ENCODE measurements at places on chromosomes 13 and 19. TPM values are rescaled to one million over a fixed set of nuclear protein-coding genes. Genes with fewer than 3 reads are reported as not detected.
A peak's percentile ranks its signal among the peaks of the same experiment; 100 is the strongest.

Gene ZBTB32
- not detected for total RNA-seq

GRCh38 chr13:23558675-23559536 lies 11.3 kb upstream of the TNFRSF19 start:
- peak; percentile 81 for DNase-seq

DNA sequence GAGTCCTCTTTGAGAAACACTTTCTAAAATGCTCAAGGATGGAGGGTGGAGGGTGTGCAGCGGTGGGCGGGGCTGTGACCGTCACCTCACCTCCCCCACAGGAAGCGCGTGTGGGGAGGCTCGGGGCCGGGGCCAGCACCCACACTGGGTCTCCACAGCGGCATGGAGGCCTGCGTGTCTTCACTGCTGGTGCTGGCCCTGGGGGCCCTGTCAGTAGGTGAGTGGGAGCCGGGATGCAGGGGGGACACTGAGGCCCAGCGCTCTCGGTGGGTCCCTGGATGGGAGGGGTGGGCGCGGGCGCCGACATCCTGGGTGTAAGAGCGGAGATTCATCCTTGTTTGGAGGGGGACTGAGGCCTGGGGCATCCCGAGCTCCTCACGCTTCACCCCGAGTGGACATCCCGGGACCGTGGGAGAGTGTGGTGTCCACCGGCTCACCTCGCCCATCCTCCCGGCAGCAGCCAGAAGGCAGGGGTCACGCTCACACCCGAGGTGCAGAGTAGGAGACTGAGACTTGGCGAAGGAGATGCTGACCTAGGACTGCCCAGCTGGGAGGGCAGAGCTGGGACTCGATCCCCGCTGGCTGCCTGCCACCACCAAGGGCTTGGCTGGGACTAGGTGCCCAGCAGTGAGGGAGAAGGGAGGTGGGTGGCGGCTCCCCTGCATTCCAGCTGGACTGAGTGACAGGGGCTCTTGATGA lies at the start of gene GZMM:
GZMM (plus strand) TSS at position 144 of the 699 bp plus-strand sequence; CDS start at position 163, 19 bp downstream.
- no peak for DNase-seq

DNA sequence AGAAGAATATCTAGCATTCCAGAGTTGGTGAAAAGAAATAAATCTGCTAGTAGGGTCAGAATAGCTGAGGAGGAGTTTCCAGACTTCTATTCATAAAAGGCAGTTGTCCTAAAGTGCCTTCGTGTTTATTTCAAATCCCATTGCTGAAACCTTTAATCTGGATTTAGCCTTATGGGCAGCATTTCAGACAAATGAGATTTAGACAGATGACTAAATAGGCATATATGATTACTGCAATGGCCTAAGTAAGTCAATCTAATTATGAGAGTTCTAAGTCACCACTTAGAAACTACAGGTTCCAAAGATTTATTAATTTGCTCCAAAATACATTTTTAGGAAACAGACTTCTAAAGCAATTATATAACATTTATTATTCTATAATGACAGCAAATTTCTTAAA lies 368.7 kb downstream of the LIG4 start:
- peak; percentile 35 for DNase-seq

DNA sequence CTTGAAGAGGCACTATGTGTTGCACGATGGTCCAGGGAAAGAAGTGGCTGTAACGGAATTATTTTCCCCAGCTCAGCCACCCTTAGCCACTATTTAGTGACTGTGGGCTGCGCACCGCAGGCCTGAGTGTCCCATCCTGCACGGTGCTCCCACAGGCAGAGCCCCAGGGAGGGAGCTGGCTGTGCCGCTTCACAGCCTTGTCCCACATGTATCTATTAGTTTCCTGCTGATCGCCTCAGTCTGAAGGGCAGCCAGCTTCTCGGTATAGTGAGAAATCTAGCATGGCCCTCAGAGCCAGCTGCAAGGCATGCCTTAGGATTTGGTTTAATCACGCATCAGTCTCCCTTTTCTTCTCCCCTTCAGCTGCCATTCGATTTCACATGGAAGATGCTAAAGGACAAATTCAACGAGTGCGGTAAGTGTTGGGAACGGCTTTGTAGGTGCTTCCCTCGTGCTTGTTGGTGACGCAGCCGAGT lies 15.7 kb downstream of the PRAM1 start:
- DNase-seq: no peak

DNA sequence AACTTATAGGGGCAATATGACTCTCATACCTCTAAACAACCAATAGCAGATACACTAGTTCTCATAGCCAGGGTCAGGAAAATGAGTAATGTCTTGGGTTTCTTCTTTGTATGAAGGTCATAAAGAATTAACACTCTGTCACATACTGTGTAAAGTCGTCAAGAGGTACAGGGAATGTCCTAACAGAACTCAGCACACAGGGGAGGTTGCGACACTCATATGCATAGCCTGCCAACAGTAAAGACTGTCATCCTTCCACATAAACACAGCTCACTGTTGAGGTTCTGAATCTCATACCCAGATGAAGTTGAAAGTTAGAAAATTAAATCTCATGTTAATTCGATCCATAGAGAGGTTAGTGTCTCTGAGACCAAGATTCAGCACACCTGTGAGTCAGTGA lies 34.2 kb upstream of the ZNF254 start:
- no peak for DNase-seq

Gene DCLK1
- total RNA-seq: 7.7 TPM

Gene RASIP1
- total RNA-seq: 3.1 TPM

Gene MICU2
- total RNA-seq: 95.3 TPM

- no peak for DNase-seq
Measured at GRCh38 chr13:41650706-41651105, 193.4 kb downstream of the RGCC start.

DNA sequence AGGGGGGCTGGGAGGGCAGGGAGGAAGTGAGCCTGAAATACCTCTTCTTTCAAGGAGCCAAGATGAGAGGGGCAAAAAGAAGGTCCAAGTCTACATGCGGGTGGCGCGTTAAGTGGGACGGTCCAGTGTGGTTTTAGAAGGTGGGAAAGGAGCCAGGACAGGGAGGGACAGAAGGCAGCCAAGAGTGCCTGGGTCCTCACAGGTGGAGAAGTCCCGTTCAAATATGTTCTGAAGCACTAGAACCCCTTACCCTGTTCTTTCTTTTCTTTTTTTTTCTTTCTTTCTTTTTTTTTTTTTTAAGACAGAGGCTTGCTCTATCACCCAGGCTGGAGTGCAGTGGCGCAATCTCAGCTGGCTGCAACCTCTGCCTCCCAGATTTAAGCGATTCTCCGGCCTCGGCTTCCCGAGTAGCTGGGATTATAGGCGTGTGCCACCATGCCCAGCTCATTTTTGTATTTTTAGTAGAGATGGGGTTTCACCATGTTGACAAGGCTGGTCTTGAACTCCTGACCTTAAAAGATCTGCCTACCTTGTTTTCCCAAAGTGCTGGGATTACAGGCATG lies 7.4 kb downstream of the CAMSAP3 start:
- DNase-seq: no peak

- DNase-seq: no peak
Measured at GRCh38 chr19:1923319-1923718, 17.7 kb upstream of the CSNK1G2 start.

Gene FXYD3
- 26.7 TPM for total RNA-seq

GRCh38 chr13:39254601-39255000 lies 216.3 kb downstream of the NHLRC3 start:
- DNase-seq: no peak

Data from umbilical cord (tissue), 2 donors.